ENCODE measurements at places on chromosomes 5 and 9.

- no peak for DNase-seq
These were observed 50.4 kb upstream of the MTAP start for GRCh38 chr9:21751998-21752397.

- DNase-seq = no peak
These were observed 59.3 kb upstream of the ZNF169 start for GRCh38 chr9:94199776-94200175.

- DNase-seq = no peak
These were observed 26.6 kb upstream of the C9orf72 start for GRCh38 chr9:27599870-27600238.

GRCh38 chr5:32505756-32506155 is 61.2 kb upstream of the ZFR start:
- no peak for DNase-seq

DNA sequence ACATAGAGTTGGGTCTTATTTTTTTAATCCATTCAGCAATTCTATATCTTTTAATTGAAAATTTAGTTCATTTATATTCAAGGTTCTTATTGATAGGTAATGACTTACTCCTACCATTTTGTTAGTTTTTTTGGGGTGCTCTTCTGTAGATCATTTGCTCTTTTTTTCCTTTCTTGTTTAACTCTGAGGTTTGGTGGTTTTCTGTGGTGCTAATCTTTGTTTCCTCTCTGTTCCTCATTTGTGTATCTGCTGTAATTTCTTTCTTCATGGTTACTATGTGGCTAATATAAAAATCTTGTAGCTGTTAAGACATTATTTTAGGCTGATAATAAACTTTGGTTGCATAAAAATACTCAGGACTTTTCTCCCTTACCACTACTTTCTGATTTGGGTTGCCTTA is 181.6 kb upstream of the DMRTA1 start:
- no peak for DNase-seq

DNA sequence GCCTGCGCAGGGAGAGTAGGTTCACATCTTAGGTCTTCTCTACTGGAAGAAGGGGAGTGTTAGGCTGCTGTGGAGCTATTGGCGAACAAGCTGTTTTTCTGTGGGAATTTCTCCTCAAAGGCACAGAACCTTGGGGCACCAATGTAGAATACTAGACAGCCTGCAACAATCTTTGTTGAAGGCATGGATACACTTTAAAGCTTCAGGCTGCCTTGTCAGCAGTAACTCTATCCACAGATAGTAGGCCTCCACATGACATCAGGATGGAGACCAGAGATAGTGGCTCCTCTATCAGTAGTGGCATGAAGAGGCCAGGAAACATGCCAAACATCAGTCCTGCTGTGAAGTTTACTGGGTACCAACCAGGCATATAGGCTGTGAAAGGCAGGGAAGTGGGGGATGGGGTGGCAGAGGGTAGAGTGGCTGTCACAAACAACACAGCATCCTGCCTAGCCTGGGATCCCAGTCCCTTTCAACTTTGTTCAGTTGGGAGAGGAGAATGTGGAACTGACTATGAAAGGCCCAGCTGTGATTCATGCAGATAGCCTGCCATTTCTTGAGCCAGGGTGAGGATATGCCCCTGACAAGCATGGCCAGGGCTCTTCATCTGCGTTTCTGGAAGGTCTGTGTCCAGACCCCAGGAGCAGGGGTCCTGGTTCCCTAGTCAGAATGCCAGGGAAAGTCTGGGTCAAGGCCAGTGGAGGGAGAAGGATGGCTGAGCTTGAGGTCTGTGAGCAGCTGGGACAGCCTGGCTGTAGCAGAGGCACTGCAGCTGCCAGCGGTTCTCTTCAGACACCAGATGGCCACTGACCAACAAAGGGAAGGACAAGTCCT is 1.0 kb upstream of the HK3 start:
- DNase-seq = no peak
